ENCODE measurements at places on chromosomes 12 and 14.

- DNase-seq = no peak
Measured at GRCh38 chr12:117080661-117081144, 18.5 kb downstream of the TESC start.

- DNase-seq = no peak
Measured at GRCh38 chr14:63745858-63746425, 18.1 kb upstream of the SGPP1 start.

DNA sequence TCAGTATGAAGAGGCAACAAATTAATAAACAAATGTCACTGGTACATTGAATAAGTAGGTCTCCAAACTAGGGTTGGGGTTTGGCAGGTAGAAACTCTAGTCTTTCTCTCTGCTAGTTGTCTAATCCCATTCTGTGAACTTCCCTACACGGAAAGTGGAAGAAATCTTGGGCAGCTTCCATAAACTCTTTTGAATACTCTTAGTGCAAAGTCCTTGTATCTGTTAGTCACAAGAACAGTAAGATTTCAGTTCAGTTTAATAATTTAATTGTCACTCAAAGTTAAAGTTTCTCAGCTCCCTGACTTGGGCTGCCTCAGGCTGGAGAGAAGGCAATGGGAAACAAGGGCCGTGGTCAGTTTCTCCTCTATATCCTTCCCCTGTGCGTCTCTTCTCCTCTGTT lies 135.4 kb upstream of the MDM1 start:
- no peak for DNase-seq

DNA sequence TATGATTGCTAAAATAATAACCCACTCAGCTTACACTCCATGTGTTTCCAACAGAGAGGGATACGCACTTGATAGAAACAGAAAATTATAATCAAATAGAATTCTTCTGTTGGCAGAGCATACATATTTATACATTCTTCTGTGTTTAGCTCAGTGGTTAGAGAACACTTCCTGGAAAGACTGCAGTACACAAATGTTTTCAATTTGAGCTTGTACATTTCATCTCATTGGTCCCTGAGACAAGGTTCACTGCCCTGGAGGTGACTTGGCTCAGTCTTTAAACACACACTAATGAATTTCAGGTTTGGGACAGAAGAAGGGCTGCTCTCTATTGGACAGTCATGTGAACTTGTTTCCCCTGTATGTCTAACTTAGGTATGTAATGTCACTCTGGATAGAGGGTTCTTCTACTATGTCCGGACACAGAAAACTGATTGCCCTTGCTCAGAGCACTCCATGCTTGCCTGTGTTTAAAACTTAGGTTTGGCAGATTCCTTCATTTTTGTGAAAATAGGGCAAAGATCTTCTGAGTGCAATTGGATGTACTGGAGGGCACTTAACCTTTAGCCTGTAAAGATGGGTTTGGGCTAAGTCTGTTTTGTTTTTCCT lies 22.9 kb downstream of the PROX2 start:
- peak; percentile 75 for DNase-seq

- no peak for DNase-seq
Measured at GRCh38 chr12:96070670-96071279, 35.4 kb upstream of the LTA4H start.

DNA sequence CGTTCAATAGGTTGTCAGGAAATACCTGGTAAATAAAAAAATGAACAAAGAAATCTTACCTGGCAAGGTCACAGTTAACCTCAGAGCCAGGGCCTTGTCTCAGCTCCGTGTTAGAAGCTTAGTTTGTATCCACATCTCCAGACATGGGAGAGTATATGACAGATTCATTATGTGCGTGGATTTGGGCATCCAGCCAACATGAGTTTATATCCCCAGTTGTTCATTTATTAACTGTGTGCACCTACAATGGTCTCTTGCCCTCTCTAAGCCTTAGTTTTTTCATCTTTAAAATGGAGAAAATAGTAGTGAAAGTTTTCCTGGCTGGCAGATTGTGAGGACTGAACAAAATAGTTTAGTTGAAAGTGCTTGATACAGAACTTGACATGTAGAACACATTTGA lies 437.8 kb downstream of the NPAS3 start:
- DNase-seq = no peak

DNA sequence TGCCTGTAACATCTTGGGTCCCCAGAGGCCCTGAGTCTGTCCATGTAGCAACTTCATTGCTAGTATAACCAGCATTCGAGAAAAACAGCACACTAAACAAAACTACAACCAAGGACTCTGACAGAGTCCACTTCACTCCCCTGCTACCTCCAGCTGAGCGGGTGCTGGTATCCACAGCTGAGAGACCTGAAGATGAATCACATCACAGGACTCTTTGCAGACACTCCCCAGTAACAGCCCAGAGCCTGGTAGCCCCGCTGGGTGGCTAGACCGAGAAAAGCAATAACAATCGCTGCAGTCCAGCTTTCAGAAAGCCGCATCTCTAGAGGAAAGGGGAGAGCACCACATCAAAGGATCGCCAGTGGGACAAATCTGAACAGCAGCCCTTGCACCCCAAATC lies 9.0 kb upstream of the IQSEC3 start:
- DNase-seq = no peak

DNA sequence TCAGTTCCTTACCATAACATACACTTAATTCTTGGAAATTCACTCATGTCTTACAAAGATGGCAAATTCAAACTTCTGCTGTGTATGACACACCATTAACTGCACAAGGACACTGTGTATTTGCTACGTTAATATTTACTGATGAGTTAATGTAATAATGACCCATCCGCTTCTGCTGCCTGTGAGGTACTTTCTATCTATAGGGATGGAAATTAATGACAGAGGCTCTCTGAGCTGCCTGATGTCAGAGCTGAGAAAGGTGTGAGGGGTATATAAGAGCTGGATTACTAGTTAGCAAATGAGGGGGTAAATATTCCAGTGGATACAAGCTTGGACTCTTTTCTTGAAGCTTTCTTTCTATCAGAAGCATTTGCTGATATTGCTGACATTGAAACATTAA lies at the start of gene IAPP:
TSS of gene IAPP (plus strand) at position 301 of the 400 bp plus-strand sequence. CDS start 450 bp downstream, outside the sequence.
- no peak for DNase-seq

GRCh38 chr14:77593501-77593961 lies 22.9 kb downstream of the SPTLC2 start:
- peak; percentile 30 for DNase-seq

DNA sequence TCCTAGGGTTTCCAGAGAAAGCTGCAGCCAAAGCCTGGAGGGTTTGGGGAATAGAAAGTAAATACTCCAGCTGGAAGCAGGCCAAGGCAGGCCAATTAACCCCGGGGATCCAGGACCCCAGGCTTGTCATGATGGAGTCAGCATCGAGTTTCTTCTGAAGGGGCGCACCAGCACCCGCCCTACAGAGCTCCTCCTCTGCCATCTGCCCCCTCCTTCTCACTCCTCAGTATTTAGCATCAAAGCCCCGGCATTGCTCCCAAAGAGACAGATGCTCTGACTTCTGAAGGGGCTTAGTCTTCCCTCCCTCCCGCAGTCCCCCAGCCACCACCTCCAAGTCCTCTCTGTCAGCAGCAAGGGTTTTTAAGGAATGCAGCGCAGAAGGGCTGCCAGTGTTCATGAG lies 285.1 kb upstream of the NOS1 start:
- no peak for DNase-seq

- DNase-seq = peak; percentile 81
Measured at GRCh38 chr14:96252999-96253539, 2.9 kb upstream of the BDKRB1 start.

DNA sequence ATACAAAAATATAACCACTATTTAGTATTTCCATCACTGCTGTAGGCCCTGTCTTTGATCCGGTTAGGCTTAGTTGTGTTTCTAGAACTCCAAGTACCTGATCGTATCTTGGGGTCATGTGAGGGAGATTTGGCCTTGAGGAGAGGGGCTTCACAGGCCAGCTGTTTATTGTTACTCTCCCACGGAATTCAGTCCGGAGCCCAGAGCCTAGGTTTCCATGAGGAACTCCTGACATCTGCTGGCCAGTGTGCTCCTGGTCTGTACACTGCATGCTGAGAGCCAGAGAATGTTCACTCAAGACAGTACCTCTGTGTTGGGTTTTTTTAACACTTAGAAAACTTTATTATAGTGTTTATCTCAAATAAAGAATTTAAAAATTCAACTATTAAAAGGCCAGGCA lies 341.0 kb upstream of the TMEM132C start:
- peak; percentile 58 for DNase-seq

DNA sequence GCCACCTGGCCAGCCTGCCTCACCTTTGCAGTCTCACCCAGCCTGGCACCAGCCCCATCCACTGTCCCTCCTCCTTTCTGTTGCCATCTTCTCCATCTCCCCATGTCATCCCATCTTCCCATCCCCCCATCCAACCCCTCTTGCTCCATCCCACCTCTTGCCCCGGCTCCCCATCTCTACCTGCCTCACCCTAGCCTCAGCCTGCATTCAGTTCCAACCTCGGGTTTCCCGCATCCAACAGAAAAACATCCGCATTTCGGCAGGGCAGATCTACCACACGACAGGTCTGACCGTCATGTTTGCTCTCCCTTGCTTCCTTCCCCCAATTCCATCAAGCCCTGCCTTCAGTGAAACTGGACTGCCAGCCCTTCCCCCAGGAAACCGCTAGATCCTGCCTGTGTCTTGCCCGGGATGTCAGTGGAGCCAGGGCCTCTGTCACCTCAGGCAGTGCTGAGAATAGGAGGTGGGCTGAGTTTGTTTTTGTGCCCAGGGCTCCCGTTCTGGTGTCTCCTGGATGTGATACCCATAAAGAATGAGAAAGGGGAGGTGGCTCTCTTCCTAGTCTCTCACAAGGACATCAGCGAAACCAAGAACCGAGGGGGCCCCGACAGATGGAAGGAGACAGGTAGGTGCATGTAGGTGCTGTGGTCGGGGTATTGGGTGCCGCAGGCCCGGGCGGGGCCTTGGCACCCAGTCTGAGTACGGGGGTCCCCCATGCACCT lies 2.5 kb downstream of the KCNH3 start:
- DNase-seq = no peak

GRCh38 chr14:48251290-48251689 lies 575.9 kb upstream of the MDGA2 start:
- DNase-seq = no peak

DNA sequence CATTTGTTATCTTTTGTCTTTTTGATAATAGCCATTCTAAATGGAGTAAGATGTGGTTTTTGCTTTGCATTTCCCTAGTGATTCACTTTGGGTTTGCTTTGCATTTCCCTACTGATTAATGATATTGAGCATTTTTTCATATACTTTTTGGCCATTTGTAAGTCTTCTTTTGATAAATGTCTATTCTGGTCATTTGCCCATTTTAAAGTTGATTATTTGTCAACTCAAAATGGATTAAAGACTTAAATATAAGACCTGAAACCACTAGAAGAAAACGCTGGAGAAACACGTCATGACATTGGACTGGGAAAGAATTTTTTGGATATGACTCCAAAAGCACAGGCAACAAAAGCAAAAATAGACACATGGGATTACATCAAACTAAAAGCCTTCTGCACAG lies 148.0 kb downstream of the APAF1 start:
- DNase-seq = no peak

Measured in AG08395 (cell line).